ENCODE measurements at places on chromosomes 3 and 15.

GRCh38 chr3:11826628-11827265, 19.9 kb downstream of the TAMM41 start:
- DNase-seq: no peak

GRCh38 chr3:46974421-46975171, 1.9 kb downstream of the CCDC12 start:
- no peak for DNase-seq

GRCh38 chr3:52086461-52086860, 30.1 kb upstream of the DUSP7 start:
- DNase-seq: no peak

- DNase-seq: no peak
These were observed 162.6 kb downstream of the IL5RA start for GRCh38 chr3:2947536-2947935.

- DNase-seq: no peak
These were observed 45.0 kb downstream of the THBS1 start for GRCh38 chr15:39625856-39626255.

DNA sequence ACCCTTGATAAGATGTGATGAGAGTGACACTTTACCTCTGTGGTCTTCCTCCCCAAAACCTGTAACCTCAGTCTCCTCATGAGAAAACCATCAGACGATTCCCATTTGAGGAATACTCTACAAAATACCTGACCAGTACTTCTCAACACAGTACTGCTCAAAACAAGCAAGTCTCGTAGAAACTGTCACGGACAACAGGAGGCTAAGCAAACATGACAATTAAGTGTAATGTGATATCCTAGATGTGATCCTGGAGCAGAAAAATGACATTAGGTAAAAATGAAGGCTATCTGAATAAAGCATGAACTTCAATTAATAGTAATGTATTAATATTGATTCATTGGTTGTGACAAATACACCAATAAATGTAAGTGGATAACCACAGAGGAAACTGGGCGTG, 113.6 kb downstream of the CACNA2D3 start:
- DNase-seq: no peak

GRCh38 chr15:45871121-45871855, 236.5 kb downstream of the SQOR start:
- no peak for DNase-seq

DNA sequence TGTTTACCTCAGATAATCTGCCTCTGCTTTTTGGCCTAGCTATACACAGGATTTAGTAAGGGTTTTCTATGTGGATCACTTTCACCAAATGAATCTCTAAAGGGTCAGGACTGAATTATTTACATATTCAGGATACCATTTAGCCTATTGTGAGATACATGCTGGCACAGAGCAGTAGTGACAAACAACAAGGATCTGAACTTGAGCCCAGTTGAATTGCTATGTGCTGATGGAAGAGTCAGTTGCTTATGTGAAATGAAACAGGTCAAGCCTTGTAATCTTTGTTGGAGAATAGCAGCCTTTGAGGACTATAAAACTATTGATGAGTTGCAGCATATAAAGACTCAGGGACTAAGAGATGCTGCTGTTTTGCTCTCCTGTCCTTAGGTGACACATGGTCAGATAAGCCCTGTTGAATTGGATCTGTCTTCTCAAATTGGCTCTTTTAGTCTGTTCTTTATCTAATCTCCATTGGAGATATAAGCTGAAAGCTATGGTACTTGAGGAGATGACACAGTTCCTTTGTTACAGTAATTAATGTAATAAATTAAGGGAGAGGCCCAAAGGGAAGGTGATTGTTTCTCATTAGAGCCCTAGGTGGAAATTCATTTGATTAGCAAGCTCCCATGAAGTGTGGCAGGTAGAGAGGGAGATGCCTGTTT, 30.4 kb downstream of the ZNF609 start:
- DNase-seq: no peak

- DNase-seq: no peak
These were observed 2.2 kb upstream of the HDAC11 start for GRCh38 chr3:13477943-13478342.

DNA sequence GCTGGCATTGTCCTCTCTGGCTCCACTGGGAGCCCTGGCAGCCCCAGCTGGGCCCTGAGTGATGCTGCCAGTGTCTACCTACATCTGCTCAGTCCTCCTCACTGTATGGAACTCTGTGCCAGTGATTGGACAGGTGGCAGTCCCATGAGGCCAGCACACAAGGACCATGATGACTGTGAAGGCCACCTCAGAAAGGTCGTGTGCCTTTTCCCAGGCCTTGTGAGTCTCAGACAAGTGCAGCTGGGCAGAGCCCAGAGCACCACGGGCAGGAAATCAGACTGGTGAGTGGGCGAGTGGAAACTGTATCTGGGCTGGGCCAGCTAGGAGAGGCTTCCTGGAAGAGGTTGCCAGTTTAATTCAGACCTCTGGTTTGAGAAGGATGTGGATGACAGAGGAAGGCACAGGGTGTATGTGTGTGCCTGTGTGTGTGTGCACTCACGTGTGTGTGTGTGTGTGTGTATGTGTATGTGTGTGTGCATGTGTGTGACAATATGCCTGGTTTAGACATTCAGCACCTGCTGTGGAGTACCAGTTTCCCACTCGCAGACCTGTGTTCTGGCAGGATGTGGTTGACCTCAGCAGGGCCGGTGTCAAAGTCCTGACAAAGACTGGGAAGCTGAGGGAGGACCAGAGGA, 7.0 kb downstream of the MAPKAPK3 start:
- no peak for DNase-seq

DNA sequence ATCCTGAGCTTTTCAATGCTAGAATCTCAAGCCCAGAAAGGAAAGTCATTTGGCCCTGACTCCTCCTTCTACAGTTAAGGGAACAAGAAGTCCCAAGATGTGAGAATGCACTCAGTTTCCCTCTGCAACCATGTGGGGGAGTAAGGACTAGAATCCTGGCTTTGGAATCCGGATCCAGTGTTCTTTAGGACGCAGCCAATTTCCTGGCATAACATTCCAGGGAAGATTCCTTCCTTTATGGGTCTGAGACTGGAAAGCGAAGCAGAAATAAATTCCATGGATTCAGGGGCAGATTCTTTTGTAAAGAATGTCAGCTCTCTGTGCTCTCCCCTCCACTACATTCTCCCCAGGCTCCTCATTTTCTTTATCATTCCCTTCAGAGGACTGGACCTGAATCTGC, 151.8 kb upstream of the SOX14 start:
- DNase-seq: no peak

All from NCI-H1417 treated with DMSO at 0.1 percent for 48 hours (cell line).